ENCODE measurements at places on chromosomes 12 and 14.

GRCh38 chr12:16972923-16973770 lies 367.2 kb upstream of the LMO3 start:
- no peak for DNase-seq

DNA sequence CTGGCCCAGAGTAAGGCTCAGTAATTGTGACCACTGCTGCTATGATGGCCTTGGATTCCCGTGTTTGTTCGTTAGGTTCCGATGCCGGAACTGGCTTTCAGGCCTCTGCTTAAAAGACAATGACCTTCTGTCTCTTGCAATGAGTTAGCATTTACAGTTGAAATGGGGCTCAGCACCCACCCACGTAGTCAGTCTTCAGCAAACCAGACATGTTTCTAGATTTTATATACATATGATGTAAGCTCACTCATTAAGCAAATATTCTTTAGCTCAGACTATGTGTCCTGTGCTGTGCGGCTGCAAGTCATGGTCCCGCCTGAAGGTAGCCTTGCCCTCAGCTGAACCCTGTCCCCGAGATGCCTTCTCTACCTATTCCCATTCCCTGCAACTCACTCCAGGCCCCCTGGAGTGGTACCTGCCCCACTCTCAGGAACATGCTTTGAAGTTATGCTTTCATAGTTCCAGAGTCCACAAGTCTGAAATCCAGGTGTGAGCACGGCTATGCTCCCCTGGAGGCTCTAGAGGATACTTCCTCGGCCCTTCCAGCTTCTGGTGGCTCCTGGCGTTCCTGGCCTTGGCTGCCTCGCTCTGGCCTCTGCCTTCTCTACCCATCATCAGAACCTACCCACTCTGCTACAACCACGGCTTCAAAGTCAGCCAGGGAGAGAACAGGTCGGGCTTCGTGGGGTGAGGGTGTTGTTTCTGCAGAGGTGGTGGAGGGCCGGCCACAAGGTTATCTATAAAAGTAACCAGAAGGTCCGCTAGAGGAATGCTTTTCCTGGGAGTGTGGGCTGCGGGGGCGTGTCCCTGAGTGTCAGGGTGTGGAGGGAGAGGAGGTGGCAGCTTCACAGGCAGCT lies 157.8 kb downstream of the RBM19 start:
- no peak for DNase-seq

DNA sequence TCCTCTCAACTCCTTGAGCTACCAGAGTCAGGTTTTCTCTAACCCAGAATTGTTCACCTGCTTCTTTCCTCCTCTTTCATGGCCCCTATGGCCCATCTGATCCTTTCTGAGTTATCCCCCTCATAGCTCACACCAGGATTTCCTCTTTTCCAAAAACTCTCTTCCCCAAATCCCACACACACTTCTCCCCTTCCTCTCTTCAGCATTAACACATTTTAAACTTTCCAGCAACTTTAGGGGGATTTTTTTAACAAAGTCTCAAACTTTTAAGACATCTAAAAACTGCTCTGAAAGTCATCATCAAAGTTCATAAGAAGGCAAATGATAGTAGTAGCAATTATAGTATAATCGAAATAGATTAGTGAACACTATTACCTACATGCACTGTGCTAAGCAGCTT lies 7.9 kb downstream of the OR10P1 start:
- DNase-seq: no peak

GRCh38 chr12:54465857-54466523 lies 7.4 kb downstream of the GTSF1 start:
- DNase-seq: no peak

GRCh38 chr12:55850893-55851292 lies 8.2 kb upstream of the MMP19 start:
- DNase-seq: no peak

DNA sequence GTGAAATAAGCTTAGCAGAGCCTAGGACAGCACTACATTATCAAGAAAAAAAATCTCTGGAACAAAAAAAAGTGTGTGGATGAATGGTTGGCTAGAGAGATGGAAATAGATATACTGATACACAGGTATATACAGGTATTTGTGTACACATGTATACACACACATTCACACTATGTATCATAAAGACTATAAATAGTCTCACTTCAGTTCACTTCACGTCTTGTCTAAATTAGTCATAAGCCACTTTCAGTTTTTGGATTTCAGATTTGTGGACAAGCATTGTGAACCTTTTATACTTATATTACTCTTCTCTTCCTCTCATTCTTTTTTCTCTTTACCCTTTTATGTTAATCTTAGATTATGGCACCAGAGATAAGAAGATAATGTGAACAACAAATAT lies 41.8 kb upstream of the SLC6A15 start:
- DNase-seq: no peak

DNA sequence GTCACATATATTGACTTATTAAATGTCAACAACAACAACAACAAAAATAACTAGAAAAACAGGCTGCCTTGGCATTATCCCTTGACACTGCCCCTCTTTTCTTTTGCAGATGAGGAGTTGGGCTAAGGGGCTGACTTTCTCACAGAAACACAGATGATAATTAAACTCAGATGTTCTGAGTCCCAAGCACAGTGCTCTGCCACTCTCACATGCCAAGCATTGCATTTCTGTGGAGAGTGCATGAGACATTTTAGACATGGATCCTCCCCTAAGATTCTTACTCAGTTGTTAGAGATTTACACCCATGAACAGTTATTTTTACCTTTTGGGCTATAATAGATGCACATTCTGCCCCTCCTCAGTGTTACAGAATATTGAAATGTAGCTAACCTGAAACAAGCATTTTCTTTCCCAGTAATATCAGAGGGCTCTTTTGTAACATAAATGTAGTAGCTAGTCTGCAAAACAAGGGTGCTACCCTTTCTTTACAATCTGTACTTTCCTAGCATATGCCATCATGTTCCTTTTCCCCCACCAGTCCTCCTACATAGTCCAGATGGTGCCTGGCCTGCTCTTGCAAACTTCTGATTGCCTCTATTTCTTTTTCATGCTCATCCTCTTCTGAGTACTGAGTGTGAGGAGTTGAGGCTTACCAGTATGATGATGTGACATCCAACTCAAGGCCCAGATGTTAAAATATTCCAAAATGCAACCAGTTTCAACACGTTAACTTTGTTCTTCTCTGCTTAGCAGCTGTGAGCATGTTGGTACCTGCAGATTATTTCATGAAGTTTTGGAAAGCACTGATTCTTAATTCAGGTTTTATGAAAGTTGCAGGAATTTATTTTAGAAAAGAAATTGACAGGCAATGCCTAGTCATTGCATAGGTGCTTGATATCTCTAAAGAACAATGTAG lies 125.0 kb upstream of the ATP2B1 start:
- DNase-seq: no peak

GRCh38 chr12:72406111-72406510 lies 133.9 kb downstream of the TRHDE start:
- no peak for DNase-seq

DNA sequence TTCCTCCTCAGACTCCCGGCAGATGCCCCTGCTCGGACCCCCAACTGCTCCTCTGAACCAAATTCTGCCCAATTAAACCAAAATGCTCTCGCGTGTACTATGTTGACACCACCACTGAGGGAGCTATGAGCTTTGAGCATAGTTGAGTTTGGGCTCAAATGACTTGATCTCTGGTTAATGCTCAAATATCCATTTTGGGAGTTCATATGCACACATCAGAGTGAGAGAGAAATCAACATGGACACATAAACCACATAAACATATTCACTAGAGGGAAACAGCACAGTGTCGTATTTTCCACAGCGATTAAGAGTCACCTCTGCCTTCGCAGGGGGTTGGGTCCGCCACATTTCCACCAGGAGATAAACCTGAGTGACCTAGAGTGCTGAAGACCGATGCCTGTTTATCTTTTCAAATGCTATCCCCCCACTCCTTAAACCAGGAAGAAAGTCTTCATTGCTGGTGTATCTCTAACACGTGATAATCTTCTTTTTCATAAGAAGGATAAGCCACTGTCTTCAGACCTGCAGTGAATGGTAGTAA lies 59.4 kb upstream of the FOXN3 start:
- DNase-seq: no peak

DNA sequence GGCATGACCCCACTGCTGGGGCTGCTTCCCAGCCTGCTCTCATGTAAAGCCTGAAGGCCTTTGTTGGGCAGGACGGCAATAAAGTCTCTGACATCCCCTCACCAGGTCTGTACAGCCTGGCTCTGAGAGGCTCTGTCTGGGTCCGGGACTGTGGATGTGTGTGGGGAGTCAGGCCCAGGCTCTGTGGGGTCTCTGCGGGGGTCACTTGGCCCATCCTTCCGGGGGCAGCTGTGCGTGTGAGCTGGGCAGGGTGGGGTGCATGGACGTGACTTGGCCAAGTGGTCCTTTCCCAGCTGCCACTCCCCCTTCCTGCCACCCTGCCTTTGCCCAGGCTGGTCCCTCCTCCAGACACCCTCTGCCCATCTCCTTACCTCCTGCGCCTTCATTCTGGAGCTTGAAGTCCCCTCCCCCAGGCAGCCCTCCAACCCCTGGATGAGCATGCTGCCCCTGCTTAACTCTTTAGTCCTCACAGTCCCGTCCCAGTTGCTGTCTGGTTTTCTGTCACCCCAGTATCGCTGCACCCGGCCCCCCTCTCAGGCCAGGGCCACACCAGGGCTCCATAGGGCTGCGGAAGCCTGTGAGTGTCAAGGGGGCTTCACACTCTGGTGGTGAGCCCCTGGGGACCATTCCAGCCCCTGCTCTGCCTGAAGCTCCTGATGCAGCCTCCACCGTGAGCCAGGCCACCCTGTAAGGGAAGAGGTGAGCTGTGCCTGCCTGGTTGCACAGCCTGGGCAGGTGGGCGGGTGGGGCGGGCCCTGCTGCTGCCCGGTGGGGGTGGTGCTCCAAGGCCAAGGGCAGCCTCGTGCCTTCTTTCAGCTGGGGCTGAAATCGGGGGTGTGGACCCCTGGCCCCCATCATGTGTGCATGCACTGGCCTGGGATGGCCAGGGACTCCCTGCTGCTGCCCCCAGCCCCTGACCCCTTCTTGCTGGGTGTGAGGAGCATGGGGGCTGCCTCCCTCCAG lies 25.5 kb upstream of the KIF26A start:
- DNase-seq: no peak

DNA sequence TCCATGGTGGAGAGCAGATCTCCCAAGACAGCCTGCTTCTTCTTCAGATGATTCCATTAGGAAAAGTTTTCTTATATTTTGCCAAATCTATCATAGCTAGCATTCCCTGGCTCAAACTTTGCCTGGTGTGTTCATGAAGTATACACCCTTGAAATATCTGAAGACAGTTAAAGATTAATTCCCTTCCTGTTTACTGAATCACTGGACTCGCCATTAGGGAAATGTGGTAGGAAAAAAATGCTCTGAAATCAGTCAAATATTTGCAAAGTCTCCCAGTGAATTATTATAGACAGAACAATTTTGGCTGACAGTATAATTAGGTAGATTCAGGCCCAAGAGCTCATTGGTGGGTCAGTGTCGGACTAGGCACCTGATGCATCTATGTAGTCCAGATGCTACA lies 86.5 kb downstream of the PDZRN4 start:
- DNase-seq: no peak

DNA sequence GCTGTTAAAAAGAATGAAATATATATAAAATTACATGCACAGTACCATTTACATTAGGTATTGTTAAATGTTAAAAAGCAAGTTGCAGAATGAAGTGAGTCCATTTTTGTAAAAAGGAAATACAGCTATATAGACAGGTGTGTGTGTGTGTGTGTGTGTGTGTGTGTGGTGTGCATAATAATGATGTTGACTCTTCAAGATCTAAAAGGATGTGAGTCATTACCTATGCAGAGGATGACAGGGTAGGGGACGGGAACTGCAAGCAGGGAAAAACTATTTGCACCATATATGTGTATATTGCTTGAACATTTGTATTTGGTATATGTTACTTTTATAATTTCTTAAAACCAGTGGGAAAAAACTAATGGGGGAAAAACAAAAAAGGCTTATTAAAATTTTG lies 3.1 kb downstream of the C14orf39 start:
- no peak for DNase-seq

DNA sequence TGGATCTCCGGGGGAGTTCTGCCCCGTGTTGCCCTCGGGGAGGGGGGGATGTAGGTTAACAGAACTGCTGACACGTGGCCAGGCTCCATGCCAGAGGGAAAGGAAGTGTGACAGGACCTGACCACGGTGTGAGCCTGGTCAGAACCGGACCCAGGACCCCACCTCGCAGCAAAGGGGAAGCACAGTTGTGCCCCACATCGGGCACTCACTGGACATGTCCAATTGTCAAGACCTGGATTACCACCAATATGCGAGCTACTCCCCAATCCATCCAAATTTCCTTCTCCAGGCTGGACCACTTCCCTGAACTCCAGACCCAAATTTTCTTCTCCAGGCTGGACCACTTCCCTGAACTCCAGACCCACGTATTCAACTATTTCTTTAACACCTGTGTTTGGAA lies 78.8 kb upstream of the PIWIL1 start:
- DNase-seq: no peak

DNA sequence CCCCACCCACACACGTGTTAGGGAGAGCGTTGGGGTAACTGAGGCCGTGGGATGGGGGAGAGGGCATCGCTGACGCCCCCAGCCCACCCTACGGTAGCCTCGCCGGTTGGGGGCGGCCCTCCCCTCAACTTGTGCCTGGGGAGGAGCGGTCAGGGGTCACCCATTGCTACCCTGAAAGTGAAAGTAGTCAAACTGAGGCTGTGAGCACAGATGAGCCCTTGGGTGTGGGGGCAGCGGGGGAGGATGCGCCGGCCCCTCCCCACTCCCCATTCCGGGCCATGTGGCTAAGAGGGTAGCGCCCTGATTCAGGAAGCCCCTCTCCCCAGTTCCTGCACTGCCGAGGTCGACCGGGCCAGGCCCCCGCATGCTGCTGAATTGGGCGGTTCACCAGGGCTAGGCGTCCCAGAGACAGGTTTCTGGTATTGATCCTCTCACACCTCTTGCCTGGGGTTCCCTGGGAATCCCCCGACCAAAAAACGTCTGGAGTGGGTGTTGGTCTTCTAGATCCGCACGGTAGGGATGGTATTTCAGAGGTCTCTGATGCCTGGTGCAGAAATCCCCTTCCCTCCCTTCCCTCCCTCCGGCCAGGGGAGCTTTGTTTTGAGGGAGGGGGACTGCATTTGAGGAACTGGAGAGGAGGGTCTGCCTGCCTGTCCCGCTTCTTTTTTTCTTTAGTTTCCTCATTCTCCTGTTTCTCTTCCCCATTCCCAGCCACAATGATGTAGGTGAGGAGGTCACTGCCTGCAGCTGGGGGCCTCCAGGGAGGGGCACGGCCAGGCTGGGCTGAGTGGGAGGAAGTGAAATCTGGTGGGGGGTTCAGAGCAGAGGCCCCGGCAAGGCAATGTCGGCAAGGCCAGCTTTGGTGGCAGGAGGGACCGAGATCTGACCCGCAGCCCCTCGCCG lies 1.0 kb downstream of the SH2B3 start:
- DNase-seq: peak; percentile 48

- DNase-seq: peak; percentile 11
These were observed 177.0 kb upstream of the PRMT8 start for GRCh38 chr12:3313675-3314663.

- DNase-seq: no peak
These were observed 73.5 kb downstream of the TTC7B start for GRCh38 chr14:90742729-90743128.

GRCh38 chr12:62586850-62587249 lies 120.2 kb downstream of the MON2 start:
- DNase-seq: no peak

GRCh38 chr14:77314043-77314442 lies 6.6 kb downstream of the POMT2 start:
- DNase-seq: no peak

GRCh38 chr12:57738661-57739237 lies at the start of gene AGAP2:
AGAP2 (minus strand) TSS chr12:57738742; CDS start chr12:57738246, 496 bp downstream.
- no peak for DNase-seq

GRCh38 chr14:65901595-65901994 lies 489.1 kb downstream of the FUT8 start:
- no peak for DNase-seq

- no peak for DNase-seq
These were observed 163.9 kb downstream of the MED13L start for GRCh38 chr12:116113398-116114130.

GRCh38 chr12:116153113-116153512 lies 124.4 kb downstream of the MED13L start:
- DNase-seq: no peak
